ENCODE measurements at places on chromosomes 16 and 17.

DNA sequence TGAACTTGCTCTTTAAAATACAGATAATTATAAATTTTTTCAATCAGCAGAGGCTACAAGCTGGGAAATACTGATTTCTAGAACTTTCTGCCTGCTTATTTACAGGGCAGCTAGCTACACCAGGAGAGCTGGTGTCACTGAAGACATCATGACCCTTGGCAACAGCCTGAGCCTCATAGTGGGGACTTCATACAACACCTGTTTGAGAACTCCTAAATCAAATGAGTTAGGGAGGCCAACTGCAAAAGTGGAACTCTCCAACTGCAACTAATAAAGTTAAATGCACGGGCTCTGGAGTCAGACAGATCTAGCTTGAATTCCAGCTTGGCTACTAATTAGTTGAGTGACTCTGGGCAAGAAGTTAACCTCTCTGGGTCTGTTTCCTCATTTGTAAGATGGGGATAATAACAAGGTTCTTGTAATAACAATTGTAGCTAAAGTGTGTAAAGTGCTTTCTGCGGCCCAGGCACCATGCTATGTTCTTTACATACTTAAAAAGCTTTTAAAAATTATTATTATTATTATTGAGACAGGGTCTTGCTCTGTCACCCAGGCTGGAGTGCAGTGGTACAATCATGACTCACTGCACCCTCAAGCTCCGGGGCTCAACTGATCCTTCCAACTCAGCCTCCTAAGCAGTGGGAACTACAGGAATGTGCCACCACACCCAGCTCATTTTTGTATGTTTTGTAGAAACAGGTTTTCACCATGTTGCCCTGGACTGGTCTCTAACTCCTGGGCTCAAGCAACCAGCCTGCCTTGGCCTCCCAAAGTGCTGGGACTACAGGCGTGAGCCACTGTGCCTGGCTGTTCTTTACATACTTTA lies 33.4 kb downstream of the VAC14 start:
- peak; percentile 47 for DNase-seq

DNA sequence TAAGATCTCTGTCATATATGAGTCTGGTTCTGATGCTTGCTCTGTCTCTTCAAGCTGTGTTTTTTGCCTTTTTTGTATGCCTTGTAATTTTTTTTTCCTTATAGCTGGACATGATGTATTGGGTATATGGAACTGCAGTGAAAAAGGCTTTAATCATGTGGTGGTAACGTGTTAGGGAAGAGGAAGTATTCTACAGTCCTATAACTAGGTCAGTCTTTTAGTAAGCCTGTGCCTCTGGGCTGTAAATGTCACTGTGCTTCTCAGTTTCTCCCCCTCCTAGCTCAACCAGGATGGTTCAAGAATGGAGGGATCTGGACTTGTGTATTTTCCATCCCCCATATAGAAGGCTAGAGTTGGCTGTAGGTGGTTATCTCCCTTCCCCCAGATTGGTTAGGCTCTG lies 202.3 kb upstream of the AXIN2 start:
- DNase-seq = no peak

GRCh38 chr16:1960665-1961630 lies 1.6 kb downstream of the NDUFB10 start:
- peak; percentile 40 for DNase-seq

GRCh38 chr17:17938388-17939107 lies 33.7 kb downstream of the TOM1L2 start:
- no peak for DNase-seq

DNA sequence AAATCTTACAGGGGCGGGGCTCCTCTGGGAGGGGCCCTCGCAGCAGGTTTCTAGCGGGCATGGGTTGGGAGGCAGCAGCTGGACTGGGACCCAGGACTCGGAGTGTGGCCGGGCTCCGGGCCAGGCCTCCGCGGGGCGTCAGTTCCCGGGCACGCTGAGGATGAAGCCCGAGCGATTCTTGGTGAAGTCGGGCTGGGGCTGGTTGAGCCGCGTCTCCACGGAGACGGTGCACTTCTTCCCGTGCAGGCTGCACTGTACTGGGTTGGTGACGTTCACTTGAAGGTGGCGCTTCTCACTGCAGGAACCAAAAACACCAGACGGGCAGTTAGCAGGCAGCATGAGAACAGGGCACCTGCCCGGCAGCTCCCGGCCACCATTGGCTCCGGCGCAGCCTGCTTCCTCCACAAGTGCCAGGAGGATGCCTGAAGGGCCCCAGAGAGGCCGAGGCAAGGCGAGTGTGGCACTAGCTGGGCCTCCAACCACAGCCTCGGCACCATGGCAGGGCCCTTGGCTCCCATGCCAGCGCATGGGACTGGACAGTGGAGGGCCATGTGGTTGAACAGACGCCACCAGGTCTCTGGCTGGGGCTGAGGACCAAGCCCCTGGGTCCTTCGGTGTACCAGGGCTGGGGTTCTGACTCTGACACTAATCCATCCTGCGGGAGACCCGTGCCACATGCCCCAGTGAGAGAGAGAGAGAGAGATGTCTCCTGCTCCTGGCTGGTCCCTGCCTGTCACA lies 8.0 kb downstream of the CDK5R1 start:
- peak; percentile 56 for DNase-seq

Measured in astrocyte of the hippocampus (primary cell).